Activated CD4-positive, alpha-beta T cell treated with anti-CD3 and anti-CD28 coated beads, Interleukin-2, amount 10 ng/mL, durations not matched to agents 24 days and 14 days (primary cell): ENCODE measurements at places on chromosomes 3 and 15. TPM values are rescaled to one million over a fixed set of nuclear protein-coding genes. Genes with fewer than 3 reads are reported as not detected.

- peaks cover 32% of the 10 kb centered on the region for H3K27me3 ChIP-seq
- no peak within 1 kb of the TSS for H3K27ac ChIP-seq
- H3K4me3 ChIP-seq: no peak within 1 kb of the TSS
- DNase-seq: no peak
- H3K36me3 ChIP-seq: no peaks in the 10 kb centered on the region
These were observed at the start of gene GCNT3 for GRCh38 chr15:59611276-59612260. GCNT3 (plus strand) TSS chr15:59611783; CDS start chr15:59618239, 6,456 bp downstream.

GRCh38 chr3:16604433-16604832, 790 bp downstream of the DAZL start:
- H3K4me1 ChIP-seq: peaks cover 3% of the 10 kb centered on the region
- DNase-seq: no peak
- H3K27ac ChIP-seq: no peak overlapping the region
- no peaks in the 10 kb centered on the region for H3K36me3 ChIP-seq
- H3K4me3 ChIP-seq: no peak overlapping the region

DNA sequence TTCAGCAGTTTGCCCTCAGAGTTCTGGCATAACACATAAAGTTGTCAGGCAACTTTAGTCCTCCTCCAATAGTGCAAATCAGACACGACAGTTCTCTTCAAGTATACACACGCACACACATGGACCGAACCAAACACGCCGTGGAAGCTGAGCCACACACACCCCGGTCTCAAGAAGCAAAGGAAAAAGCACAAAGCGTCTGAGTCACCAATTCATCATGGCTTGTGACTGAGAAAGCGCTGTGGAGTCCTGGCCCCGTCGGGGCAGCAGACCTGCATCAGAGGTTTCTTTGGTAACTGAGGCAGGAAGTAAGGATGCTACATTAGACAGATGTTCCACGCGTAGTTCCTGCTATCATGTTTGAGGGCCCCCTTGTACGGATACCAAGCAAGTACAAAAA, 85.7 kb downstream of the VGLL4 start:
- H3K4me1 ChIP-seq: peaks cover 8% of the 10 kb centered on the region
- peak overlapping the region; percentile 67 for H3K27ac ChIP-seq
- H3K27me3 ChIP-seq: no peaks in the 10 kb centered on the region
- no peak for DNase-seq
- peaks cover 21% of the 10 kb centered on the region for H3K36me3 ChIP-seq

GRCh38 chr3:184336547-184337398, 627 bp upstream of the FAM131A start:
- H3K4me1 ChIP-seq: peaks cover 63% of the 10 kb centered on the region
- peak overlapping the region; percentile 86 for H3K27ac ChIP-seq
- peaks cover 39% of the 10 kb centered on the region for H3K36me3 ChIP-seq
- H3K4me3 ChIP-seq: peak overlapping the region; percentile 89

The TEX55 gene
- not detected in 2 replicates for total RNA-seq

- H3K4me1 ChIP-seq: peaks cover 15% of the 10 kb centered on the region
- no peak overlapping the region for H3K4me3 ChIP-seq
- DNase-seq: no peak
- H3K36me3 ChIP-seq: peaks cover 2% of the 10 kb centered on the region
These were observed 449.8 kb upstream of the TPRG1 start for GRCh38 chr3:188721990-188722389.

The NANOGP8 gene
- total RNA-seq: not detected in 2 replicates

The CHRNA5 gene
- 8.9 and 10.1 TPM in 2 replicates for total RNA-seq

- peaks cover 74% of the 10 kb centered on the region for H3K4me1 ChIP-seq
- H3K4me3 ChIP-seq: peak overlapping the region; percentile 80
- peaks cover 2% of the 10 kb centered on the region for H3K27me3 ChIP-seq
- peak overlapping the region; percentile 77 for H3K27ac ChIP-seq
- peaks cover 43% of the 10 kb centered on the region for H3K36me3 ChIP-seq
These were observed 4.8 kb downstream of the CCDC12 start for GRCh38 chr3:46971742-46972141.

- H3K27me3 ChIP-seq: peaks cover 3% of the 10 kb centered on the region
- no peak overlapping the region for H3K4me3 ChIP-seq
- no peaks in the 10 kb centered on the region for H3K4me1 ChIP-seq
These were observed 155.5 kb downstream of the PLD1 start for GRCh38 chr3:171654809-171655208.

The CLSTN2 gene
- total RNA-seq: not detected in 2 replicates

The FGF12 gene
- not detected in 2 replicates for total RNA-seq

DNA sequence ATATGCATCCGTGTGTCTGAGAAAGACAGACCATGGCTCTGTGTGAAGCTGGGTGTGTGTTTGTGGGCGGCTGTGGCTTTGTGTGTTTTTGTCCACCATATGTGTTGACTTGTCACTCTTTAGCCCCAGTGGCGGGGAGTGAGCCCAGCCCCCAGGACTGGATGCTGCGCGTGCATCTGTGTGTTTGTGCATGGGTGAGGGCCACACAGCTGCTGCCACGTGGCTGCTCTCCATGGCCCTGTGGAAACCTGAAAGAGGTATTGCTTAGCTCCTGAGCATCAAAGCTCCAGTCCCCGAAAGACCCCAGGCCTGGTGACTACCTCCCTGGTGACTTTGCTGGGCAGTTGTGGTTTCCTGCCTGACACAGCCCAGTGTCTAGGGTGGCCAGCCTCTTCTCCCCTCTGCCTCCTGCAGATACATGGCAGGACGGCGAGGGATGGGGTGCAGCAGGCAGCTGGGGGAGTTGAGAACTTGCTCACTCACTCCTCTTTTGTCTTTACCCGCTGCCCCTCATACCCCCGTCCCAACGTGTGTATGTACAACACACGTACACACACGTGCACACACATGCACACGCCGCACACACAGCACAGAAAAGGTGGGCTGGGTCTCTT, 6.5 kb downstream of the EPHB3 start:
- no peak overlapping the region for H3K4me3 ChIP-seq
- H3K27ac ChIP-seq: no peak overlapping the region
- DNase-seq: no peak

The IGSF11 gene
- 0.47 TPM in 1 of 2 replicates, not detected in the other for total RNA-seq

The PLAAT1 gene
- not detected in 2 replicates for total RNA-seq

GRCh38 chr3:196531418-196531817, 16.3 kb upstream of the SMCO1 start:
- no peaks in the 10 kb centered on the region for H3K36me3 ChIP-seq
- peaks cover 15% of the 10 kb centered on the region for H3K27me3 ChIP-seq
- no peak for DNase-seq
- H3K4me1 ChIP-seq: peaks cover 12% of the 10 kb centered on the region
- H3K4me3 ChIP-seq: no peak overlapping the region
- no peak overlapping the region for H3K27ac ChIP-seq

- peaks cover 2% of the 10 kb centered on the region for H3K27me3 ChIP-seq
- H3K36me3 ChIP-seq: no peaks in the 10 kb centered on the region
- peaks cover 16% of the 10 kb centered on the region for H3K4me1 ChIP-seq
- H3K27ac ChIP-seq: no peak overlapping the region
- no peak for DNase-seq
These were observed 25.9 kb upstream of the SLC6A6 start for GRCh38 chr3:14376348-14377043.

DNA sequence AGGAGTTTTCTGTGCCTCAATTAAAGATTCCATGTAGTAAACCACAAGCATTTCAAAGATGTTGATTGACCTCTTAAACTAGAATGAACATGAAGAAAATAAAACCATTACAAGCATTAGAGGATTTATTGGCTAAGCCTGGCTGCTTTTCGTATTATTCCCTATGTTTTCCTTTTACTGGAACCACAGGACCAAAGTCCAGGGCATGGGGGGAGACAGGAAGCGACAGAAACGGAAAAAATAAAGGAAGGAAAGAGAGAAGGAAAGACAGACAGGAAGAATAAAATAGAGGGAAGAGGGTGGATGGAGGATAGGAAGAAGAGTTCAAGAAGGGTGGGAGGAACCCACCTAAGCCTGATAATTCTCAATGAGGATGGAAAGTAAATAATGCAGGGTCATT, 169.9 kb downstream of the SHQ1 start:
- DNase-seq: no peak
- no peak overlapping the region for H3K4me3 ChIP-seq
- no peaks in the 10 kb centered on the region for H3K27me3 ChIP-seq
- H3K27ac ChIP-seq: no peak overlapping the region
- H3K4me1 ChIP-seq: peaks cover 17% of the 10 kb centered on the region
